ENCODE measurements at places on chromosomes 4 and X. TPM values are rescaled to one million over a fixed set of nuclear protein-coding genes. Genes with fewer than 3 reads are reported as not detected.

Gene HUWE1
- total RNA-seq = 124 TPM

Gene AKAP17A
- 21.3 TPM for total RNA-seq

GRCh38 chr4:1047106-1047975 lies 35.9 kb downstream of the FGFRL1 start:
- DNase-seq = no peak

DNA sequence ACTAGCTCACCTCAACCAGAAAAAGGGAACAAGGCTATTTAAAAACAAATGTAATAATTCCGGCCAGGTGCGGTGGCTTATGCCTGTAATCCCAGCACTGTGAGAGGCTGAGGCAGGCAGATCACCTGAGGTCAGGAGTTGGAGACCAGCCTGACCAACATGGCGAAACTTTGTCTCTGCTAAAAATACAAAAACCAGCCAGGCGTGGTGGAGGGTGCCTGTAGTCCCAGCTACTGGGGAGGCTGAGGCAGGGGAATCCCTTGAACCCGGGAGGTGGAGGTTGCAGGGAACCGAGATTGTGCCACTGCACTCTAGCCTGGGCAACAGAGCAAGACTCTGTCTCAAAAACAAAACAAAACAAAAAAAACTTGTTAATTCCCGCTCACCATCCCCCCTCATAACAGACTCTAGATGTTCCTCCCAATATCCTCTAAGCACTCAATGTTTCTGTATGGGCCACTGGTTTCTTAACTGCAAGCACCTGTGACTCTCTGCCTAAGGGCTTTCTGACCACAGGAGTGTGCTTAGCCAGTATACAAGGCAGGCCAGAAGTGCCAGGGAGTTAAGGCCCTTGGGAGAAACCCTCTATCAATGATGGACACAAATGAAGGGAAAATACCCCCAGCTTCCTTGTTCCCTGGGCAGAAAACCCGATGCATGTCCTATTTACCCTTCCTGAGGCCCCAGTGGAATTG lies 21.0 kb upstream of the THOC2 start:
- peak; percentile 32 for DNase-seq

GRCh38 chrX:2325076-2325784 lies 175.5 kb downstream of the DHRSX start:
- DNase-seq = no peak

- no peak for DNase-seq
Observed at GRCh38 chr4:119190354-119190753, 22.2 kb upstream of the USP53 start.

DNA sequence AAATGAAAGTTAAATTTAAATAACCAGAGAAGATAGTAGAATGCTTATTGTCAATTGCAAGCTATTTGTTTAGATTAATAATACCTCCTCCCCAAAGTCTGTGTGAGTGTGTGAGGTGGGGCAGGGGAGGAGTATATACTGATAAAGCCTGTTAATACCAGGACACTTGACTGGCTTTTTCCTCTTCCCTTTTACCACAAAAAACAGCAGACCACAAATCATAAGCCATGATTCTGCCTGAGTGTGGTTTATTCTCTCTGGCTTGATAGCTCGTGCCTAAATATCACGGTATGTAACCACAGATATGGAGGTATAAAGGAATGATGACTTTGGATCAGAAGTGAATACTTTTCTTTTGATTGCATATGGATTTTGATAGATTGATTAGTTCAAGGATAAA lies 21.9 kb upstream of the SCRG1 start:
- DNase-seq = peak; percentile 7

- no peak for DNase-seq
Observed at GRCh38 chrX:36927712-36928111, 80.5 kb upstream of the FAM47C start.

GRCh38 chr4:81844717-81845116 lies 373.0 kb upstream of the RASGEF1B start:
- DNase-seq = peak; percentile 54

DNA sequence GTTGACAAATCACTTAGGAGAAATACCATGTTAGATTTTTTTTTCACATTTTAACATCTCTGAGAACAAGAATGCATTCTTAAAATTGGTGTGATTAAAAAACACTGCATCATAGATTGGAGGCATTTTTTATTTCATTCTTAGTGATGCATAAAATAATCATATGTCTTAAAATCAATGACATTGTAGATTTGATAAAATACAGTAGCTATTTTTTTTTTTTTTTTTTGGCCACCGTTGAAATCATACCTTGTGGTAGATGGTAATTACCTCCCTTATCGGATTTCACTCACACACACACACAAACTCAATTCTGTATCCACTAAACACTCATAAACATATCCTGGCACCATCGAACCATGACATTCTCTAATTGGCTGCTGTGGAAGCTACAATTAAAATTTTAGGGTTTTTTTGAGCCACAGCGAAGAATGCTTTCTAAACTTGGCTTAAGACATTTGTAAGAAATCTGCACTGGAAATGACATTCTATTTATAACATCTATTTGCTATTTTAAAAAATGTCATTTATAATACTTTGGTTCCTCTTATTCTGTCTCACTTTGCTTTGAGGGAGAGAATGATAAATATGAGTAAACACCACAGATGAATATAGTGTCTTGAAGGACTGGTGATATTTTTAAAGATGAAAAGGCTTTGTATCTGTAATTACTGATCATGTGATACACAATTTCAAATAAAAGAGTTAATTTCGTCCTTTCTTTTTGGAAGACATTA lies 60.1 kb downstream of the CCSER1 start:
- no peak for DNase-seq

GRCh38 chrX:7242613-7243012 lies 94.7 kb upstream of the PUDP start:
- no peak for DNase-seq
